Fibroblast of skin of abdomen (primary cell): ENCODE measurements at places on chromosomes 7 and 10.

- peak; percentile 61 for DNase-seq
Measured at GRCh38 chr7:148623586-148624282, 33.2 kb downstream of the C7orf33 start.

DNA sequence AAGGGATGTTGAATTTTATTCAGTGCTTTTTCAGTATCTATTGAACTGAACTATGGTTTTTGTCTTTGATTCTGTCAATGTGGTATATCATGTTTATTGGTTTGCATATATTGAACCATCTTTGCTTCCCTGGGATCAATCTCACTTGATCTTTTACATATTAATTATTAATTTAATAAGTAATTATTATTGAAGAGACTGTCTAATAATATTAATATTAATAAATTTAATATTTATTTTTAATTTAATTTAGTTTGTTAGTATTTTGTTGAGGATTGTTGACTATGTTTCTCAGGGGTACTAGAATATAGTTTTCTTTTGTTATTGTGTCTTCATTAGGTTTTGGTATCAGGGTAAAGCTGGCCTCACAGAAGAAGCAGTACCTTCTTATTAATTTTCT, 26.5 kb upstream of the TRA2A start:
- no peak for DNase-seq

GRCh38 chr7:94618126-94618525, 37.8 kb downstream of the SGCE start:
- DNase-seq, result no peak

- DNase-seq, result peak; percentile 40
Measured at GRCh38 chr7:88337572-88337971, 30.9 kb upstream of the STEAP4 start.

DNA sequence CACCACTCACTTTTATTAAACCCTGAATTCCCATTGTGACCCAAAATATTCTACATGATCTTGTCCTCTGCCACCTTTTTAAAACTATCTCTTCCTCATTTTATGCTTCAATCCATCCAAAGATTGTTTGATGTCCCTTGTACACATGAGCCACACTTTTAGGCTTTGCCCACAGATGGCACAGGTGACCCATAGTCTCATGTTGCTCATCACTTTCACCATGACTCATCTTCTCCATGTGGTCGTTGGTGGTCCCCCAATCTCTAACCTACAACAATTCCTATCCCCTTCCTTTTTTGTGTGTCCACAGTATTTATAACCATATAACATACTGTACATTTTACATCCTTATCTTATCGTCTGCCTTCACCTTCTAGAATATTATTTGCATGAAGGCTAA, 271.5 kb upstream of the ZWINT start:
- no peak for DNase-seq

- peak; percentile 71 for DNase-seq
Measured at GRCh38 chr7:102926783-102927140, 14.0 kb downstream of the LRRC17 start.

DNA sequence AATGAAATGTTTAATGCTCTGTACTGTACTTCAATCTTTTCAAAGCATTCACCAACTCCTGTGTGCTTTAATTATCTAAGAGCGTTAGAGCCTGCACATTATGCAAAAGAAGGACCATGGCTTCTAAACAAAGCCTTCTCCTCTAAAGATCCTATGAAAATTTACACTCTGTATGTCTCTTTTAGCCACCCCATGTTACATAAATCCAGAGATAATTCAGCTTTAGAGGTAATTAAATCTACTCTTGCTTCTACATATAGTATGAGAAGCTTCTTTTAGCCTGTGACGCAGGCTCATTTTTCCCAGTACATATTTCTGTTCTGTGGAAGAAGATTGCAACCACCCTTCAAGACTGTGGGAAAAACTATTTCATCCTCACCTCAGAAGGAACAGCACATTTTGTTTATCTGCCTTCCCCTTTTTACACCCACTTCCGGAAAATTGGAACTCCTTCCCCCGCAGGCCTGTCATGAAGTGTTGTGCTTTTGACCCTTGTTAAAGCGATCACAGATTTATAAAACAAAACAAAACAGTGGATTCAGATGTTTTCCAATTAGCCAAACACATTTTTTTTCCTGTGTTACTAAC, 8.1 kb upstream of the TAS2R16 start:
- no peak for DNase-seq

DNA sequence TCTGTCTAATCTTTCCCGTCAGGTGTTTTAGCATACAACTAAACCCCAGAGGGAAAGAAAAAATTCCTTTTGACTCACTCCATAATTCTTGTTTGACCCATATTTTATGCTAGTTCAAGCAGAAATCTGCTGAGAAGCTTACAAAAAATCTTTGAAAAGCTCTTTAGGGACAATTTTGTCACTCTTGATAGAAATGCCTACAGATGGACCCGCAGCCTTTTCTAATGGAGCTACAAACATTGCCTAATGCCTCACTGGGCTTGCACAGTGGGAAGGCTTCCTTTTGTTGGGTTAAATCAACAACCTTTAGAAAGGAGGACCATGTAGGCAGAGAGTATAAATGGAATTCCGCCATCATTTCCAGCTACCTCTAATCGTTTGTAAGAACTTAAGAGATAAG, 344.5 kb downstream of the PCLO start:
- DNase-seq, result no peak

GRCh38 chr7:24141874-24142509, 142.0 kb upstream of the NPY start:
- no peak for DNase-seq

GRCh38 chr10:100338434-100339036, 8.5 kb upstream of the SCD start:
- peak; percentile 48 for DNase-seq

DNA sequence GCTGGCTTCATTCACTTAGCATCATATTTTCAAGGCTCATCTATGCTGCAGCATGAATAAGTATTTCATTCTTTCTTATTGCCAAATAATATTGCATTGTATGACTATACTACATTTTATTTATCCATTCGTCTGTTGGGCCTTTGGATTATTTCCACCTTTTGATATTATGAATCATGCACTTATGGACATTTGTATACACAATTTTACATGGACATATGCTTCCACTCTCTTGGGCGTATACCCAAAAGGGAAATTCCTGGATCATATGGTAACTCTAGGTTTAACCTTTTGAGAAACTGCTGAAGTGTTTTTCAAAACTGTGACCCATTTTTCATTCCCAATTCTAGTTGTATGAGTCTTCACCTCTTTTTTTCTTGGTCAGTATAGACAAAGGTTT, 80.3 kb upstream of the GNAI1 start:
- peak; percentile 80 for DNase-seq

GRCh38 chr10:117240621-117241529, at the start of gene SLC18A2:
Gene SLC18A2 (plus strand): TSS chr10:117241114. CDS start chr10:117241694, 580 bp downstream.
- DNase-seq, result no peak

DNA sequence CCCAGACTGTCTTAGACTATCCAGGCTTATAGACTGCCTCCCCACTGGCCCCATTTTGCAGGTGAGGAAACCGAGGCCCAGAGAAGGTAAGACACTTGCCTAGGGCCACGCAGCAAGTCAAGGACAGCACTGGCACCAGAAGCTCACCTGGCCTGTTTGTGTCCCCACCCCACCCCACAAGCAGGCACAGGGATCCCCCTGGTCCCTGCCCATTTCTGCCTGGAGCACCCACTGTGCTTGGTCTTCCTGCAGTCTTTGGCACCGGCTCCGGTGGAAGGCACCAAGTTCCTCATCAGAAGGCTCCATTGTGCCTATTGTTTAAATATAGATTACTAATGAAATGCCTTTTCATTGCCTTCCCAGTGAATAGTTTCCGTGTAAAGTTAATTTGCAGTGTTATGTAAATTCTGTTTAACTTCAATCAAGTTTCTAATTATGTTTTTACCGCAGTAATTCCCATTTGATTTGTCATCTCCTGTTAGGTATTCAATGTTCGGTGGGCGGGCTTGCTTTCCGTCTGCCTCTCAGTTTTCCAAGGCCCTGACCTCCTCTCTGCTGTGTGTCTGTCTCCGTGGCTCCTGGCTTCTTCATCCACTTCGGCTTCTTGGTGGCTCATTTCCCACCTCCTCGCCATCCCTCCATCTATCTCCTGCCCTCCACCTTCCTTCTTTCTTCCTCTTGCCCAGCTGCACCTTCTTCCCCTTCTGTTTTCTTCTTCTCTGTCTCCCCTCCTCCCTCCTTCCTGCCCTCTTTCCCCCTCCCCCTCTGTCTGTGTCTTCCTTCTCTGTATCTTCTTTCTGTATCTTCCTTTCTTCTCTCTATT, 75.8 kb downstream of the ZMIZ1 start:
- DNase-seq, result peak; percentile 72

- no peak for DNase-seq
Measured at GRCh38 chr7:41190581-41190980, 512.3 kb downstream of the INHBA start.

DNA sequence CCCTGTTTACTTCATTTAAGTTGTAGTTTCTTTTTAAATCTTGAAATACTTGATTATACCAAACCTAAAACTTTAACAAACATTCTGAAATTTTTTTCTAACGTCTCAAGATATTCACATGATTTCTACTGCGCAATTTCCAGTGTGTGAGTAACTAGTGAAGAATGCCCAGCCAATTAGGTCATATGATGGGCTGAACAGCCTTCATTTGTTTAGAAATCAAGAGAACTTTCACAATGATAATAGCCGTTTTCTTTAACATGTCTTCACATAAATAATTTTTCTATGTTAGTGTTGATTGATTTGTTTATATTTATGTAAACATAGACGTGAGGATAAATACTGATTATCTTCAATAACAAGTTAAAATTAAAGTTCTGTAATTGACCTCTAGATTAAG, 21.8 kb downstream of the STAM start:
- DNase-seq, result peak; percentile 84

DNA sequence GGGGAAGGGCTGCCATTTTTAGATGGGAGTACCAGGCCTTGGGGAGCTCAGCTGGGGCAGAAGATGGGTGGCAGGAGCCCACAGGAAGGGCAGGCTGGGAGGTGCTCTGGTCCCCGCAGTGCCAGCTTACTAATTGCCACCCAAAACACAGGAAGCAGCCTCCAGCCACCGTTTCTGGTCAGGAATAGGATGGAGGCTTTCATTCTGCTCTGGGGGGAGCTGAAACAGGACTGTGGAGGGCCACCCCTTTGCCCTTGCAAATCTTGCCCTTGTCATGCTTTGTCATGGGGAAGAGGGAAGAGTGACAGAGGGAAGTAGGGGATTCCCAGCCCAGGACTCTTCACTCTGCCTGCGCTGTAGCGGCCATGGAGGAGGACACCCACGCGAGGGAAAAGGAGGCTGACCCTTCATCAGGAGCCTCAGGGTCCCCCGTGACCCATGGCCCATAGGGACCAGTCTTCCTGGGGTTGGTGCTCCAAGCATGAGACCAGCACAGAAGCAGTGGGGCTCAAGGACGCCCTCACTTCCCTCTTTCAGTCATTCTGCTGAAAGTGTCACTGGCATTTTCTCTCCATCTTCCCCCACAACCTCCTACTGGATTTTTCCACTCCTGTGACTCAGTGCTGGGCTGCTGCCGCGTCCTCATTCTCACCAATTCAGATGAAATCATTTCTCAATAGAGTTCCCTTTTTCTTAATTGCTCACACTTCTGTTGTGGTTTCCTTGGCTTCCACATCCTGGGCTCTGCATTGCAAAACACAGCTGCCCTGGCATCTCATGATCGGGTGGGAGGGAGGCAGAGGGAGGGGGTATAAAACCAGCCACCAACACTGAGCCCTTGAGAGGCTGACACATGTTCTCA, 61.9 kb downstream of the MKI67 start:
- peak; percentile 74 for DNase-seq

DNA sequence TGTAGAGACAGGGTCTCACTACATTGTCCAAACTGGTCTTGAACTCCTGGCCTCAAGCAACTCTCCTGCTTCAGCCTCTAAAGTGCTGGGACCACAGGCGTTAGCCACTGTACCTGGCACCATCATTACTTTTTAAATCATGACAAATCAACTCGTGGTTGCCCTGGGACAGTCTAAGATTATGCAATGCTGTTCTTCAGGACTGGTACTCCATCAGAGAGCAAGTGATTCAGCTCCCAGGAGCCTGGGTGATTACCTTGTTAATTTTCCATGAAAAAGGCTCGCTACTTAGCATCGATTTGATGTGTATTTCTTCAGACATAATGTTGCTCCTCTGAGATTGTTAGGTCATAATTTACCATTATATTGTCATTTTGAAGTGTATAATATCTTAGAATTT, 158.9 kb upstream of the STEAP4 start:
- DNase-seq, result no peak

DNA sequence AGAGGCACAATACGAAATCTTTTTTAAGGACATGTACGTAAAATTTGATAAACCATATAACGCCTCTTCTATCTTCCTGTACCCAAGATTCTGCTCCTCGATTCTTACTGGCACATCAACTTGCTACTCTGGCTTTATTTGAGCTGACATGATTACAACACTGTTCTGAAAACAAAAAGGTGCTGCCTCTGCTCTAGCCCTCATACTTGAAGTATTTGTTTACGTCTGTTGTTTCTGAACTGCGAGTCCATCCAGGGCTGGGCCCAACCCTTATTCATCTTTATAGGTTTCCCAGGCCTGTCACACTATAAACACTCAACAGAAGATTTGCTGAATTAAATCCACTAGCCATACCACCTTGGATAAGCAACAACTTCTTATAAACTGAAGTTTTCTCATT, 96.2 kb upstream of the SVIL start:
- DNase-seq, result no peak

DNA sequence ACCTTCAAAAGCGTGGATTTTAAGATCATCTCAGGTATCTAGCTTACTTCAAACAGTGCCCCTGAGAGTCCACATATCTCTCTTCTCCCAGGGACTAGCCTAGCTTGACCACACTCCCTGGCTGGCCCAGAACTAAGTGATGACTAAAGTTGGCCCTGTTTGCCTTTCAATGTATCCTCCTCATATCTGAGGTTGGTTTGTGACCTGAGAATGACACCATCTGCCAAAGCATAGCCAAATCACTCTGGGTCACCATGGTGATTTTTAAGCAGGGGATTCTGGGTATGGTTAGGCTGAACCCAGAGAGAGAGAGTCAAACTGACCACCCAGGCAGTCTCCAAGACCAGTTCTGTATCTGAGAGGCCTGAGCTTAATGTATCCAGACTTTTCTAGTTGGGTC, 16.2 kb downstream of the CNNM1 start:
- peak; percentile 25 for DNase-seq

- DNase-seq, result no peak
Measured at GRCh38 chr10:6072215-6072934, 10.2 kb upstream of the IL2RA start.

- no peak for DNase-seq
Measured at GRCh38 chr7:45564886-45565455, 9.2 kb upstream of the ADCY1 start.
